Fibroblast of skin of scalp (primary cell): ENCODE measurements at places on chromosomes 12 and 14.

DNA sequence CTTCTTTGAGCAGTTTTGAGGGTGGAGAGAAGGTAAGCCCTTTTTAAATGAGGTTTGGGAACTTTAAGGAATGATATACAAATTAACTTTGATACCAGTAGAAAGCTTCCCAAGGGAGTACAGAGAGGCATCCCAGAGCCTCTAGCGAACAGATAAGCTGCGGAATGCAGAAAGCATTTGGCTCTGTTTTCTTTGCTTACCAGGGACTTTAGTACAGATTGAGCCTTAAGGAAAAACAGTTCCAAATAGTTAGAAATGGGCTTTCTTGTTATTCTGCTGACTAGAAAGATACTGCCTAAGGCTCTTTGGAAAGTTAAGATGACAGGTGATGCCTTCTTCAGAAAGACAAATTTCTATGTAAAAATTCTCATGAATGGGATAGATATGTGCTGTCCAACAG, 261.7 kb upstream of the FOXN3 start:
- DNase-seq = peak; percentile 26

GRCh38 chr12:32437095-32437515, 37.7 kb downstream of the FGD4 start:
- peak; percentile 78 for DNase-seq

- DNase-seq = no peak
Measured at GRCh38 chr14:23435543-23436326, at the start of gene MYH7. Gene MYH7 (minus strand): TSS chr14:23435660. CDS start chr14:23433732, 1,928 bp downstream.

DNA sequence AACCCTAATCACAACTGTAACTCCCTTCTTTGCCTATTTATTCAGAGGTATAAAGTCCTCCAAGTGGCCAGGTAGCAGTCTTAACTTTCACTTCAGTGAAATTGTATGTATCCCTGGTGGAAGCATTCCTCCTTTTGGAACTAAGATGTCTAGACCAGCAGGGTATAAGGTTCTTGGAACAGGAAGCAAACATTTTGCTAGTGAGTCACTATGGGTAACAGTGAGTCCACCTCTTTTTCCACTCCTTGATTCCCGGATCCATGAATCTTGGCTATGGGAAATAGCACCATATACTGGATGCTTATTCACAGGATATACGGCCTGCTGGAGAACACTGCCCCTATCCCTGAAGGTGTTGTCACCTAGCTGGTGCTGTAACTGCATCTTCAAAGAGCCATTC, 80.2 kb downstream of the KCNA5 start:
- DNase-seq = peak; percentile 56

- DNase-seq = peak; percentile 69
Measured at GRCh38 chr12:94099632-94100031, 48.7 kb upstream of the PLXNC1 start.

GRCh38 chr12:3628629-3629028, 124.3 kb downstream of the CRACR2A start:
- DNase-seq = no peak

DNA sequence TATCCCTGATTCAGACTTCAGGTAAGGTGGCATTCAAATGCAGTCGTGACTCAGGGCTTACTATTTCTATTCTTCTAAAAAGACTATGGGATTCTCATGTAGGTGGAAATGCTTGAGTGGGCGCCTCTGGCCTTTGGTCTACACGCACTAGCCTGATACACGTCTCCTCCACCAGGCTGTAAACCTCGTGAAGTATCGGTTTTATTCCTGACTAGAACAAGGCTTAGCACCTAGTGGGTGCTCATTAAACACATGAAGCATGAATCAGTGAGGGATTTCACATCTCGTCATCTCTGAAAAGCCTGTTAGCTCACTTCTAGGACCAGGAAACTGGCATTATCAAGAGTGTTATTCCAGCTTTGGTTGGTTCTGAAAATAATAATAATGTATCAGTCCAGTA, 17.7 kb upstream of the HNF1A start:
- DNase-seq = no peak

GRCh38 chr14:63276016-63276415, 42.7 kb downstream of the GPHB5 start:
- no peak for DNase-seq

- DNase-seq = peak; percentile 71
Measured at GRCh38 chr12:31206038-31206670, 119.8 kb downstream of the SINHCAF start.

DNA sequence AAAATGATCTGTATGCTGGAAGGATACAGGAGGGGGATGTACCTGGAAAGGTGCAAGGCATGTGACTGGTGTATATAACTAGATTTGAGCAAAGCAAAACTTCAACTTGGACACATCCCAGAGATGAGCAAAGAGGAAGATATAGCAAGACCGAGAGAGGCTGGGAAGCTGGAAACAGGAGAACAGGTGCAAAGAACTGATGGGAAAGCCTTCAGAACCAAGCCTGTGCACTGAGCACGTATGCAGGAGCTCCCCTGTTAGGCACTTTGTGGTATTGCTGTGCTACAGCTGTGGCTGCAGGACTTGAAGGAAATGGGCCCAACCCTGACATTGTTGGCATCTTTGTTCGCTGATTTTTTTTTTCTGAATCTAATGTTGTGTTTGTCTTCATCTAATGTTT, 120.7 kb upstream of the PWP1 start:
- no peak for DNase-seq

DNA sequence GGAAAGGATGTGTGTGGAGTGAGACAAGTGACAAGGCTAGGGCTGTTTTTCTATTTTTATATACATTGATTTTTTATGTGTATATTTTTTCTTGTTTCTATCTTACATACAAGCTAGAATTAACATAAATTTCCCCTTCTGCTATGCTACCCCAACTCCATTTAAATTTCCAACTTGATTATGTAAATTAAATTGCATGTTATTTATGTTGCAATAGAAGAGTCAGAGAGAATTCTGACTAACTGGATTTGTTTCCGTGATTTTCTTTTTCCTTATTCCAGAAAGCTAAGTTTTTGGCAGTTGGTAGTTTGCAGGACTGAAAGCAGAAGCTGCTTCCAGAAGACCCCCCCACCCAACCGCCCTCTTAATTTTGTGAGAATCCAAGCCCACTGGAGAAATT, 8.9 kb upstream of the YBX3 start:
- DNase-seq = no peak

- DNase-seq = no peak
Measured at GRCh38 chr12:50979369-50980052, 27.2 kb downstream of the HIGD1C start.
